T-helper 1 cell (primary cell): ENCODE measurements at places on chromosomes 4 and X.

- DNase-seq = no peak
Observed at GRCh38 chr4:123585111-123585510, 188.5 kb downstream of the SPRY1 start.

DNA sequence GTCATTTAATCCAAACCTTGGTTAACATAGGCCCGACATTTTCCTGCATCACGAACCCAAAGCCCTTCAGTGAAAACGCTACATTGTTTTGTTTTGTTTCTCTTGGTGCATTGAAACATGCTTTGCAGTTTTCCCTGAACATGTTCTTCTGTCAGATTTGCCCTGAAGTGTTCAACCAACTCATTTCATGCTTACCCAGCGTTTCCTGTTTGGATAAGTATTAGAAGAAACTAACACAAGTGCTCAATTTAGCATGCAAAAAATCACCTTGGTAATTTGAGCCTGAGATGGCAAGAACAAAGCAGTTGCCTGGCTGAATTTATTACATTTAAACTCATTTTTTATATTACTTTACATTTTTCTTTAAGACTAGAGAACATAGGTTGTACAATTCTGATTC lies 160.1 kb upstream of the VCX3A start:
- no peak for DNase-seq

DNA sequence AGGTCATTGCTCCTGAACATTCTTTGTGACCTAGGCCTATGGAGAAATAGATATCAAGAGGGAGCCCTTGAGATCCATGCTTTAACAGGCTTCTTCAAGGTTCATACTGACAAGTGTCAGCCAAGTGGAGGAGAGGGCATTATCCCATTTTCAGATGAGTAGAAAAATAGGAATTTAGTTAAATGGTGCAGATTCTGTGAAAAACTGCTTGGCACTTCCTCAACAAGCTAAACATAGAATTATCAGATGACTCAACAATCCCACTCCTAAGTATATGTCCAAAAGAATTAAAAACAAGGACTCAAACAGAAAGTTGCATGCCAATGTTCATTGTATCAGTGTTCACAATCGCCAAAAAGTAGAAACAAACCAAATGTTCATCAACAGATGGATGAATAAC lies 43.8 kb upstream of the KCNIP4 start:
- DNase-seq = no peak

- DNase-seq = no peak
Observed at GRCh38 chr4:54550395-54551171, 107.2 kb upstream of the KIT start.
